ENCODE measurements at places on chromosomes 5 and 9.

GRCh38 chr9:133641861-133642595 lies 5.9 kb downstream of the DBH start:
- DNase-seq = no peak

DNA sequence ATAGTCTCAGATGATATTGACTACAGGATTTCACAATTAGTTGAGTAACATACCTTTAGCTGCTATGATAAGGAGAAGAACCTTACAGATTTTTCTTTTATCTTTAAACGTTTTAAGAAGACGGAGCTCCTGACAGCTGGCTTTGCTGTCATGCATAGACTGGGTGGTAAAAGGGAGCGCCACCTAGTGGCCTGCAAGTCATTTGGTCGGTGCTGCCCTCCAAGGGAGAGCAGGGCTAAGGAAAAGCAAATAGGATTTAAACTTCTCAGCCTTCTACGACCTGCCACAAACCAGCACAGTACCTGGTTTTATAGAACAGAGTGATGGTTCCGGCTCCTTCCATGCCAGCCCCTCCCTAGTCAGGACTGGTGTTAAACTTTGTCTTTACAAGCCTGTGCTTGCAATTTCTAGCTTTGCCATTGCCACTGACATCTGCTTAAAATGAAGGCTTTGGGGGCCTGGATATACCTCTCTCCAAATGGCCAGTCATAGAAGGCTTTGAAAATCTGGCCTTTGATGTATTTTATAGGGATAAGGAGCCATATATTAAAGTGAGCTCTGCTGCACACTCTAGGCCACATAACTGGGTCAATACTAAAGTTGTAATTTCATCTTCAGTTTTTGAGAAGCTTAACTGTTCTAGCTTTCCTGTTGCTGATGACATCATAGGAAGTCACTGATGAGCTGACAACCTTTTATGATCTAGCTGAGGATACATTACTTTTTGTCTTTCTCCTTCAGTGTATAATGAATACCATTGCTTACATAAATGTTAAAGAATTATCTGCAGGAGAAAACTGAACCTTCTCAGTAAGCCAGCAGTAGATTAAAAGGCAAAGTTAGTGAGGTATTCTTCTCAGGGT lies 31.1 kb upstream of the ADAMTSL1 start:
- DNase-seq = peak; percentile 60

- no peak for DNase-seq
Observed at GRCh38 chr9:12748016-12748415, 26.8 kb upstream of the LURAP1L start.

GRCh38 chr9:37353791-37354190 lies 68.7 kb upstream of the GRHPR start:
- DNase-seq = no peak

DNA sequence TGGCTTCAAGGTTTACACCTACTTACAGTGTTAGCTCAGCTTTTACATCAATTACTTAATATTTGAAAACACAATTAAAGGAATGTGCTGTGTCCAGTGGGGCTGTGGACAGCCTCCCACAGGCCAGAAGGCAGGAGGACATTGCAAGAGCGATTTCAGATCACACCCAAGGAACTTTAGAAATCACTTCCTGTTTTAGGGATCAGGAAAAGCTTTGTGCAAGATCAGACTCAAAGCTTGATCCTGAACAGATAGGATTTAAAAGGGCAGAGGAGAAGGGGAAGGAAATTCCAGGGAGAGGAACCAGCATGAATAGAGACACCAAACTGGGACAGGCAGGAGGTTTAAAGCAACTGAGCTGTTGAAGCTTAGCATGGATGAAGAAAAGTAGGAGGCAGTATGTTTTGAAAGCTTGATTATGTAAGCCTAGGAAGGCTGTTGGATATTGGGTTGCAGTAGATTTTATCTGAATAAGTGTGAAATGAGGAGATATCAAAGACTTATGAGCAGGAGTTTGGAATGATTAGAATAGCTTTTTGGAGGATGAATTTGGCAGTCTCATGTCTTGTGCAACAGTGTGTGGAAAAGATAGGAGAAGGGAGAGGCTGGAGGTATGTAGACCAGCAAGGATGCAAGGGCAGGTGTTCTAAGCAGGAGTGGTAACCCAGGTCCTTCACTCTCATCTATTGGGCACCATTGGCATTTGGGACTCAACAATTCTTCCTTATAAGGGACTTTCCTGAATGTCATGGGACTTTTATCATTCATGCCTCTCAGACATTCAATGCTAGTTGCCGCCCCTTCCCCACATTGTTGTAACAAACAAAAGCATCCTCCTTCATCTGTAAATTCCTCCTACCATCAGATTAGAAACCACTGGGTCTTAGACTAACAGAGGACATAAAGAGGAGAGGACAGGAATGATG lies 123.5 kb downstream of the TARS1 start:
- DNase-seq = no peak

GRCh38 chr5:95162231-95162992 lies 122.5 kb downstream of the MCTP1 start:
- no peak for DNase-seq

GRCh38 chr5:32501071-32502002 lies 56.8 kb upstream of the ZFR start:
- DNase-seq = no peak

GRCh38 chr5:130479045-130479804 lies 575.0 kb downstream of the CHSY3 start:
- no peak for DNase-seq

- DNase-seq = no peak
Observed at GRCh38 chr9:106947106-106947900, 84.3 kb downstream of the ZNF462 start.

- peak; percentile 28 for DNase-seq
Observed at GRCh38 chr9:129762985-129763926, 10.4 kb upstream of the PTGES start.

- DNase-seq = no peak
Observed at GRCh38 chr5:57850109-57850508, 367.5 kb upstream of the ACTBL2 start.

DNA sequence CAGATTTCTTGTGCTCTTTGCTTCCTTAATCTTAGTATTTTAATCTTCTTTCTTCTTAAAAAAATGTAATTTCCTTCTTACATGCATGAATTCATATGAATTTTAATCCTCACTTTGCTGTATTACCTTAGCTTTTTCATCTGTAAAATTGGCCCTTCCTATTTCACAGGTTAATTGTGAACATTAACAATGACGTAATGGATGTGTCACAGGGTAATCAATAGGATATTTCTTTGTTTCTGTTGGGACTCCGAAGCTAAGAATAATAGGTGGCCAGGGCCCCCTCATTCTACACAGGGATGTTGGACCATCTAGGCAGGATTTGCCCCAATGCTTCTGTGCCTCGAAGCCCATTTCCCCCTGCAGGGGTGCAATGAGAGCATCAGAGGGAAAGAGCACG lies 187.4 kb upstream of the NFIB start:
- no peak for DNase-seq

DNA sequence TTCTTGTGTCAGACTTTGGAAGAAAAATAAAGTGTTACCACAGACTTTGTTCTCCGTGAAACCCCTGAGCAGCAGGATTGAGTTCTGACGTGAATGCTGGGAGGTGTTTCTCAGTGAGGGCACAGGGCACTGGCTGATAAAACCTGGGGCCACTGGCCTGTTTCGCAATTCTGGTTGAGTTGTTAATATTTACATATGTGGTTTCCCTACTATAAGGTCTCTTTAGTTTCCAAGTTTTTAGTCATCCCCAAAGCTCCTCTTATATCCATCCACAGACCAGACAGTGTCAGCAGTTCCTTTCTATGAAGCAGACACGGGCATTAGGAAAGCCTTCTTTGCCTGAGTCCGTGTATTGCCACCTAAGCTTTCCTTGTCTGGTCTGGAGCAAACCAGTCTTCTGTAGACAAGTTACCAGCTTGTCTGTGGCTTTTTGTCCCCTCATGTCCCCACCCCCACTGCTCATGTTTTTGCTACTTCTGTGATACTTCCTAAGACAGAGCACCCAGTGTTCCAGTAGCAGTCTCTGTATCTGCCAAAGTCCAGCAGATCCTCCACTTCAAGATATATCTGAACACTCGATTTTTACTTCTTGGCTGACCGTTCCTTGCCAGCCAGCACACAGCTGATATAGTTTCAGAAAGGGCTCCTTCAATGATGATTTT lies 42.0 kb downstream of the ACO1 start:
- DNase-seq = no peak

DNA sequence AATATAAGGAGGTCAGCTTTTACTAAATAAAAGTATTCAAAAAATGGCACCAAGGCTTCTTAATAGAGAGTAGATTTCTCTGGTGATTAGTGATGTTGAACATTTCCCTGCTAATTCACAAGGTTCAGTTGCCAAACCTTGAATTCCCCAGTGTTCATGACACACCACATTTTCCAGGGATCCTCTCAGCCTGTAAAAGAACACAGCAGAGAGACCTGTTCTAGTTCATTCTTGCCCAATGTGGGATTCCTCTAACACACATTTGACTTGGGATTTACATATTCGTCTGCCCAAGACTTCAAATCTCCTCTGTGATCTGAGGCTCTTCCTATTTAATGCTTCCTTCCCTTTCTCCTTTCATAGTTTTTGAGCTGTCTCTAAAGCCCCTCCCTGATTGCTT lies 273.2 kb upstream of the CDH9 start:
- no peak for DNase-seq

DNA sequence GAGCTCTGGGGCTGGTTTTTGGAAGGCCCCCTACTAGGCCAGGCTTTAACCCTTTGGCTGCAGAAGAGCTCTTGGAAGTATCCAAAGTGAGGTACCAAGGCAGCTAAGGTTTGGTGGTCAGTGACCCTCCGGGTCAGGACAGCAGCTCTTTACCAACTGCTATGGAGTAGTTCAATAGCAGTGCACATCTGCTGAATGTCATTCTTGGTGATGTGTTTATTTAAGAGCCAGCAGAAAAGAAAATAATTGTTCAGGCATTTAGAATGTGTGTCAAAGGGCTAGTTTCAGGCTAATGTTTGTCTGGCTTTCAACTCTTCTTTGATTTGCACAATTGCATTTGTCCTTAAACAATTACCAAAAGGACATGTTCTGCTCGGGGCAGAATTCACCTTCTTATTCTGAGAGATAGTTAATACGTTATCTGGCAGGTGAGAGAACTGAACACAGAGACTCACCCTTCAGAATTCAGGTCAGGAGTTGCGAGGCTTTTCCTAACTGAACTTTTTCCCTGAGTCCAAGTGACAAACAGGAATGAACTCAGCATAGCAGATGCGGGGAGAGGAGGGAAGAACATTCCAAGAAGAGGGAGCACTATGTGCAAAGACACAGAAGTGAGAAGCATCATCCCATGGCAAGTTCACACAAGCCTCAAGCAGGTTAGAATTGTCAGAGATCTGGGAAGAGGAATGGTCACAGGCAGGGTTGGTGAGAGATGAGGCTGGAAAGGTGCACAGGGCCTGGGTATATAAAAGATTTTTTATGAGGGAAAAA lies 556.7 kb upstream of the TLE4 start:
- no peak for DNase-seq

- DNase-seq = no peak
Observed at GRCh38 chr9:118532592-118532991, 828.4 kb downstream of the TLR4 start.
